Lower leg skin (tissue), 4 donors: ENCODE measurements at places on chromosomes 7 and 10.
A peak's percentile ranks its signal among the peaks of the same experiment; 100 is the strongest.

DNA sequence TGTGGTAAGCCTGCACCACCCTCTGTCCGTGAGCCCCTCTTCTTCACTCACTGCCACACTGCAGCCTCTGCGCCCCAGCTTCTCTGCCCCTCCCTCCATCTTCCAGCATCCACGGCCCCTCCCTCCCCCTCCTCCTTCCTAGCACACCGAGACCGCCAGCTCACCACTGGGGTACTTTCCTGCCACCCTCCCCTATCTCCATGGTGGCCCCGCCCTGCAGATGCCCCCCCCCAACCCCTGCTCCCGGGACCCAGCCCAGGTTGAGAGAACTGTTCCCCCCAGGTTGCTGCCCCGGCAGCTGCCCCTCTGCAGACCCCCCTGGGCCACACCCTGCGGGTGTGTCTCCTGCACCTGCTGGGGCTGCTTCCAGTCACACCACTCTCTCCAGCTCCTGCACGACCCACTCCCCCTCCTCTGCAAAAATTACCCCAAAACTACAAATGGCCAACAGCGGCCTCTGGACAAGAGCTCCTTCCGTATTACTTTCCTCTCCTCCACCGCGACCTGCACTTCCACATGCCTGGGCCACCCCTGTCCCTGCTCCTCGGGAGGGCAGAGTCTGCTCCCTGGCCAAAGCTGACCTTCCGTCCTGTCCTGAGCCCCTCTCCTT, 209.2 kb upstream of the PPP2R2D start:
- peak; percentile 65 for DNase-seq

DNA sequence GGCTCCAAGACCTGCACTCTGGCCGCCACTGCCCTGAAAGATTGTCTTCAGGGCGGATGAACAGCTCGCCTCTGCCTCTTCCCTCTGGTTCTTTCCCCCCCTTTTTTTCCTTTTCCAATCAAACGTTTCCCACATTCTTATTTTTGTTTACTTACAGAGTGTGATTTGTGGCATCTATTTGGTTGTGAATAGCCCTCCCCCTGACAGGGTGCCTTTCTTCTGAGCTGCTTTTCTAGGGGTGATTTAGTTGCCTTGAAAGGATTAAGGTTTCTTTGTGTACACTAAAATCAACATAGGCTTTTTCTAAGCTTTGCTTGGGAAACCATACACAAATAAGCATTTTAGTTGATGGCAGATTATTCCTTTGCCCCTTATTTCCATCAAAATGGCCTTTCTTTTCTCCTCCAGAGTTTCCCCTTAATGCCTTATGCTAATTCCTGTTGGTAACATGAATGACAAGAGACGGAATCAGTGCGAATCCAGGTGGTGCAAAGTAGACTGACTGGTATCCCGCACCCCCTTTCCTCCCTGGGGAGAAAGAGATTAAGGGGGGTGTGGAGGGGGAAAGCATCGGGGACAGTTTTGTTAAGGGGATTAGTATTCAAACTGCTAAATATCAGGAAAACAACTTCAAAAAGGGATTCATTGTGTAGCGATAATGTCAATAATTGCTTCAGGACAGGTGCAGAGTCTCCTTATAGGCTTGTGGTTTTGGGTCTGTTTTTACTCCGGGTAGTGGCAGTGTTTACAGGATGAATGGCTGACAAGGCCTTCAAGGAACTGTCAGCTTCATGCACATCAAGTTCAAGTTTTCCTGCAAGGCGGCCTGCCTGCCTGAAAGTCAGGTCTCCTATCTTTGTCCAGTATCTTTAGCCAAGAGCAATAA, 431.6 kb upstream of the GALNT17 start:
- DNase-seq: no peak

- no peak for DNase-seq
Measured at GRCh38 chr7:24704311-24704710, 53.0 kb downstream of the GSDME start.

GRCh38 chr10:124640538-124641231, 103.5 kb downstream of the FAM53B start:
- DNase-seq: no peak

GRCh38 chr10:116538456-116538855, 7.3 kb upstream of the PNLIP start:
- no peak for DNase-seq

DNA sequence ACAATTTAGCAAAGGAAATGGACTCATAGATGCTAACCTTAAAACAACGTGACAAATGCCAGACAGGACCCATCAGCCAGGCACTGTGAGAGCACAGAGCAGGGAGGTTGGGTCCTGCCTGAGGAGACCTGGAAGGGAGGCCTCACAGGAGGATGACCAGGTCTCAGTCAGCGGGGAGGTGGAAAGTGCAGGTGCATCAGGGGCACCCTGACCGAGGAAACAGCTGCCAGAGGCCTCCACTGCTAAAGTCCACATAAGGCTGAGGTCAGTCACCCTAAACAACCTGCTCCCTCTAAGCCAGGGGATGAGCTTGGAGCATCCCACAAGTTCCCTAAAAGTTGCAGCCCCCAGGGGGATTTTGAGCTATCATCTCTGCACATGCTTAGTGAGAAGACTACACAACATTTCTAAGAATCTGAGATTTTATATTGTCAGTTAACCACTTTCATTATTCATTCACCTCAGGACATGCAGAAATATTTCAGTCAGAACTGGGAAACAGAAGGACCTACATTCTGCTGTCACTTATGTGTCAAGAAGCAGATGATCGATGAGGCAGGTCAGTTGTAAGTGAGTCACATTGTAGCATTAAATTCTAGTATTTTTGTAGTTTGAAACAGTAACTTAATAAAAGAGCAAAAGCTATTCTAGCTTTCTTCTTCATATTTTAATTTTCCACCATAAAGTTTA, 157.6 kb upstream of the LANCL2 start:
- DNase-seq: peak; percentile 71
